CD4-positive, alpha-beta T cell treated with Interleukin-17A for 4 hours (primary cell): ENCODE measurements at places on chromosomes 2 and 18.

GRCh38 chr2:209208211-209208610 lies 215.6 kb upstream of the MAP2 start:
- DNase-seq, result no peak

- no peak for DNase-seq
These were observed 973.1 kb downstream of the TMEM182 start for GRCh38 chr2:103734911-103735310.

DNA sequence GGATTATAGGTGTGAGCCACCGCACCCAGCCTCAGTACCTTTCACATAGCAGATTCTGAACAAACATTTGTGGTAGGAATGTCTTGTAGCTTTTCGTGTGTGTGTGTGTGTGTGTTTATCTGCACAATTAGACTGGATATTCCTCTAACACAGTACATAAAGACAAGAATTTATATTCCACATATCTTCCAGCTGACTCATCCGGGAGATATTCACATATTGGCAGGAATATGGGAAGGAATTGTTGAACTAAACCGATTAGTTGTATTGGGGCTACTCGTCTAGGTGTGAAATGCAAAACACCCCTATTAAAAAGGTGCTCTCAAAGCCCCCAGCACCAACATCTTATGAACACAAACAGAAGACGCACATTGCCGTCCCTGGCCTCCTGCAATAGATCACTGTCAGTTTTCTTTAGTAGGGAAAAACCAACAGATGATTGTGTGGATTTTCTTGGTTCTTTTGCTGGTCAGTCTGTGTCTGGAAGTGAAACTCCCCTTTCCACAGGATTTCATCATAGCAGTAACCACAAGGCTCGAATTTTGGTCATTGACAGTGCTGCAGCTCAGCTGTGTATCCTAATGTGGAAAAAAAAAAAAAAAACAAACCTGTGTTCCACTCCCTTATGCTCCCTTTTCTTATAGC lies 208.5 kb upstream of the ACVR2A start:
- no peak for DNase-seq

- DNase-seq, result no peak
These were observed 257.3 kb downstream of the BCL2 start for GRCh38 chr18:63062246-63062645.

- DNase-seq, result no peak
These were observed 3.7 kb downstream of the MTX2 start for GRCh38 chr2:176272870-176273459.

DNA sequence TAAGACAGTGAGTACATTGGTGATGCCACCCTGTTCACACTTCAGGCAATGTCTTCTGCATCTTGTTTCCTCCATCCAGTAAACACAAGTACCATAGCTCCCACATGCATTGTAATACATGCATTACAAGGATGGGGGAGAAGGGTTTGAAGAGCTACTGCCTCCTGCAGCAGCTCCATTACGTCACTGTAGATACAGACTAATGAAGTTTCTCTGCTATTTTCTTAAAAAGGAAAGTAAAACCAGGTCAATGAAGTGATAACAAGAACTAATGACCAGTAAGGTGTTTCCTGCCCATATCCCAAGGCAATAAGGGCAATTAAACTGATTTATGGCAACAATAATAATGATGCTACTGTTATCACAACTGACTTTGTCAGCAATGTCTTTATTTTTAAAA lies 18.2 kb upstream of the BBS5 start:
- no peak for DNase-seq

- DNase-seq, result no peak
These were observed 154.6 kb downstream of the THADA start for GRCh38 chr2:43441195-43441594.

GRCh38 chr2:216606551-216607276 lies 26.5 kb upstream of the IGFBP2 start:
- DNase-seq, result peak; percentile 40

DNA sequence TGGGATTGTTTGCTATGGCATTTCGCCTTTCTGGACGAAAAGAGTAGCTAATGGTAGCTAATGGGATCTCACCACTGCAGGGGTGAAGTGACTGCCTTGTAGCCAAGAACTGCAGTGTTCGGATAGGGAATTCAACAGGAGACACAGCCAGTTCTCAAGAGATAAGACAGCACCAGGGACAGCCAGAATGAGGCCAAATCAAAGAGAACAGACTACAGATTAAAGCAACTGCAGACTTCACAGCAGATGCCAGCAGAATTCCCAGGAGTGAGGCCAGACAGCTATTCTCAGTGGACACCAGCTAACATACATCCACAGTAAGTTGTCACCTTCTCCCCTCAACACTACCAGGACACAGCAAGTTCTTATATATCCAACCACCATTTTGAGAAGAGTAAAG lies 124.0 kb downstream of the PLA2R1 start:
- no peak for DNase-seq

DNA sequence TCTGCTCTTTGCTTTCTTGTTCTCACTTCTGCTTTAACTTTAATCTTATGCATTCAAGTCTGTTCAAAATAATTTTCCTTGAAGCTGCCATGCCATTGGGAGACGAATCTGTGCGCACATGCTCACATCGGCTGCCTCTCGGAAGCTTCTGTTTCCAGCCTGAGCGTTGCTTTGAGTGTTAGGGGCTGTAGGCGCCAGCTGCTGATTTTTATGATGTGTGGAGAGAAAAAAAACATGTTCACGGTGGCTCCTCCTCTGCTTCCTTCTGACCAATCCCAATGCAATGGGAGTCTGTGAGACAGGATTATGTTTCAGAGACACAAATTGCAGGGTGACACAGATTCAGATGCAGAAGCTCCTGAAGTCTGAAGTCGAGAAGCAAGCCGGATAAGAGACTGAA lies at the start of gene MC4R:
MC4R (minus strand) TSS at position 180 of the 400 bp plus-strand sequence. CDS start 426 bp downstream, outside the sequence.
- DNase-seq, result no peak
